Prostate gland (tissue), 2 donors: ENCODE measurements at places on chromosomes 7 and 10. TPM values are rescaled to one million over a fixed set of nuclear protein-coding genes. Genes with fewer than 3 reads are reported as not detected.

NAT16 gene
- total RNA-seq = not detected

IGFBP1 gene
- total RNA-seq = not detected

ASB10 gene
- total RNA-seq = not detected

CPED1 gene
- total RNA-seq = 23.3 TPM

SH2B2 gene
- total RNA-seq = 7.7 TPM

MARVELD1 gene
- 35.3 TPM for total RNA-seq

MCM10 gene
- total RNA-seq = 1.6 TPM

HECTD2 gene
- total RNA-seq = 22.8 TPM

DYNC1I1 gene
- total RNA-seq = 4.4 TPM

TNPO3 gene
- 32.2 TPM for total RNA-seq

SAMD9 gene
- total RNA-seq = 6.0 TPM

PLA2G12B gene
- not detected for total RNA-seq

OR13A1 gene
- not detected for total RNA-seq

OR2A1 gene
- not detected for total RNA-seq

R3HCC1L gene
- total RNA-seq = 26.0 TPM

NCF1 gene
- total RNA-seq = 1.6 TPM

AKR1C4 gene
- not detected for total RNA-seq

CALHM3 gene
- total RNA-seq = not detected

STMP1 gene
- 31.9 TPM for total RNA-seq

BAMBI gene
- 58.9 TPM for total RNA-seq

ASZ1 gene
- total RNA-seq = 6.1 TPM

CALML5 gene
- total RNA-seq = 10.5 TPM

LRMDA gene
- 9.6 TPM for total RNA-seq

H2BK1 gene
- total RNA-seq = not detected

FAM185A gene
- total RNA-seq = 16.5 TPM

GIMAP1 gene
- 3.9 TPM for total RNA-seq

ZNF282 gene
- 30.0 TPM for total RNA-seq

FAM221A gene
- 30.8 TPM for total RNA-seq

SSBP1 gene
- total RNA-seq = 109 TPM

ANKRD7 gene
- total RNA-seq = 73.0 TPM

NODAL gene
- total RNA-seq = not detected

TRIM8 gene
- 222 TPM for total RNA-seq

WNT16 gene
- 0.23 TPM for total RNA-seq

WDFY4 gene
- total RNA-seq = 5.7 TPM

SLC29A3 gene
- total RNA-seq = 4.6 TPM

TBXAS1 gene
- 19.3 TPM for total RNA-seq

KCND2 gene
- not detected for total RNA-seq
